Activated naive CD4-positive, alpha-beta T cell treated with anti-CD3 and anti-CD28 coated beads, Interleukin-2, amount 50 U/mL, for 72 hours (primary cell): ENCODE measurements at places on chromosomes 4 and X. TPM values are rescaled to one million over a fixed set of nuclear protein-coding genes. Genes with fewer than 3 reads are reported as not detected.

The FAM50A gene
- 68.5 TPM for total RNA-seq

The JAKMIP1 gene
- 1.3 TPM for total RNA-seq

The RNF150 gene
- not detected for total RNA-seq

The SOD3 gene
- not detected for total RNA-seq

- DNase-seq, result no peak
Observed at GRCh38 chr4:26022346-26023202, 108.6 kb downstream of the SMIM20 start.

DNA sequence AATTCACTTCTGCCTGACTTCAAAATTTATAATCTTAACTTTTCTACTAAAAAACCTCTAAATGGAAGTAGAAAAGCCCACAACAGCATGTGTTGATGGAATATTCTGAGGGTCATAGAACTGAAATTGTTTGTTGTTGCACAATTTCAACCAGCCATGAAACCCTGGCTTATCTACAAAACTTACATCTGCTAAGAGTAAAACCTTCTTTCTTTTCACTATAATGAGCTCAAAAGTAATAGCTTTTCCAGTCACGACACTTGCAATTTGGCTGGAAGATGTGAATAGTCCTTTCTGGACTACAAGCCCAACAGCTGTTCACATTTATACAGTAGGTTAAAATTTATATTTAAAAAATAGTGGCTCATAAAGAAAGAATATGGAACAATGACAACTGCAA, 250.0 kb downstream of the GPAT3 start:
- no peak for DNase-seq

DNA sequence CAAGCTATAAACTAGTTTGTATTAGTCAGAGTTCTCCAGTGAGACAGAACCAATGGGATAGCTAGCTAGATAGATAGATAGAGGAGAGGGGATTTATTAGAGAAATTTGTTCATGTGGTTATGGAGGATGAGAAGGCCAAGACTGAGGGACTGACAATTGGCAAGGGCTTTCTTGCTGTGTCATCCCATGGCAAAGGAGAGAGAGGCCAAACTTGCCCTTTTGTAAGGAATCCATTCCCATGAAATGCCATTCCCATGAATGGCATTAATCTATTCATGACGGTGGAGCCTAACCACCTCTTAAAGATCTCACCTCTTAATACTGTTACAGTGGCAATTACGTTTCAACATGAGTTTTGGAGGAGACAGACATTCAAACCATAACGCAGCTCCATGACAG, 58.1 kb downstream of the LINC00632 start:
- DNase-seq, result no peak

DNA sequence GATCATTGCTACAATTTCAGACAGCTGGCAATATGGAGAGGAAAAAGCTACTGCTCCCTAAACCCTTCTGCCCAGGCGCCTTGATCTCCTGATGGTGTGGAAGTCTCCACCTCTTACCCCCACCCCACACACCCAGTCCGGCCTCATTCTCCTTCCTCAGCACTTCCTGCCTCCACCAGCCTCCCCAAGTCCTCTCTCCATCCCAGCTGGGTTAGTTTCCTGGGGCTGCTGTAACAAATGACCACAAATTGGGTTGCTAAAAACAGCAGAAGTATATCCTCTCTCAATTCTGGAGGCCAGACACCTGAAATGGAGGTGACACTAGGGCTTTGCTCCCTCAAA, 1.1 kb upstream of the CCNQ start:
- DNase-seq, result peak; percentile 10

DNA sequence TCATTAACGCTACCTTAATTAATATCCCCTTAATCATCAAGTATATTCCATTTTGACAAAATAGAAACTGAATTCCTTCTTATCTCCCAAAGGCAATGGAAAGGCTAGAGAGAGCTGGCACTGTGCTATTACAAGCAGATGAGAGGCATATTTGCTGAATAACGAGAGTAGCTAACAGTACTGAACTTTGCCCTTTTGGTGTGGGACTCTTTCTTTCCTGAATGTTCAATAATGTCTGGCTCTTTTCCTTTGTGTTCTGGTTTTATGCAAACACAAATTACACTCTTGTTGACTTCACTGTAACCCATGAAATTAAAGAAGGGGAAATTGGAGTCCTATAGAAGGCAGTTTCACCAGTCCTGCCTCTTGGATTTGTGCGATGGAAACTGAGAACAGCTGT, 63.5 kb downstream of the SHROOM3 start:
- DNase-seq, result no peak
